Thyroid gland (tissue), 4 donors: ENCODE measurements at places on chromosomes 11 and 22. TPM values are rescaled to one million over a fixed set of nuclear protein-coding genes. Genes with fewer than 3 reads are reported as not detected.

Gene OR5A1
- total RNA-seq, result not detected

Gene SMIM38
- total RNA-seq, result 2.0 TPM

Gene PHOX2A
- not detected for total RNA-seq

Gene CCDC157
- total RNA-seq, result 18.3 TPM

Gene FOSL1
- 0.33 TPM for total RNA-seq

Gene KRTAP5-1
- total RNA-seq, result not detected

Gene RAG2
- total RNA-seq, result 25.7 TPM

Gene IL10RA
- total RNA-seq, result 10.6 TPM

Gene CYB5R2
- 8.7 TPM for total RNA-seq

Gene MB
- total RNA-seq, result not detected

Gene OR51A4
- not detected for total RNA-seq

Gene PANX3
- total RNA-seq, result not detected

Gene FGF19
- total RNA-seq, result not detected

Gene CLMP
- 13.2 TPM for total RNA-seq

Gene APOL3
- total RNA-seq, result 49.6 TPM

Gene LRRC74B
- not detected for total RNA-seq

Gene ABCG4
- total RNA-seq, result 0.63 TPM

Gene RASGRP2
- 7.9 TPM for total RNA-seq

Gene FAM180B
- total RNA-seq, result 1.0 TPM

Gene PTPRCAP
- 5.6 TPM for total RNA-seq

Gene RIMBP3C
- 0.45 TPM for total RNA-seq

Gene MN1
- total RNA-seq, result 2.8 TPM

Gene UBQLNL
- 0.54 TPM for total RNA-seq

Gene OVOL1
- 4.0 TPM for total RNA-seq

Gene MAJIN
- 0.27 TPM for total RNA-seq

Gene CDC45
- 1.7 TPM for total RNA-seq

Gene IGSF9B
- total RNA-seq, result 36.5 TPM

Gene RFPL1
- total RNA-seq, result not detected

Gene OR51I1
- total RNA-seq, result not detected

Gene RPS13
- 1,614 TPM for total RNA-seq

Gene MFNG
- 18.0 TPM for total RNA-seq

Gene LRRC56
- 2.2 TPM for total RNA-seq

Gene PAAF1
- total RNA-seq, result 14.2 TPM

Gene SH3BP1
- total RNA-seq, result 10.1 TPM

Gene EED
- total RNA-seq, result 28.1 TPM

Gene MAPK8IP1
- 9.5 TPM for total RNA-seq

Gene TREH
- total RNA-seq, result not detected

Gene WT1
- not detected for total RNA-seq

Gene KCNQ1OT1
- 2.7 TPM for total RNA-seq

Gene SPON1
- total RNA-seq, result 12.3 TPM

Gene GAL3ST1
- total RNA-seq, result not detected

Gene TMEM41B
- 86.7 TPM for total RNA-seq

Gene POU2AF2
- total RNA-seq, result not detected

Gene OR10G4
- total RNA-seq, result not detected

Gene MOGAT2
- not detected for total RNA-seq

Gene TMEM218
- total RNA-seq, result 27.8 TPM

Gene TMEM86A
- 5.9 TPM for total RNA-seq

Gene SLCO2B1
- 244 TPM for total RNA-seq
